ENCODE measurements at places on chromosomes 3 and 15.

GRCh38 chr3:62525281-62525680 lies 151.9 kb upstream of the FEZF2 start:
- no peak overlapping the region for H3K27ac ChIP-seq
- no peaks in the 10 kb centered on the region for H3K4me1 ChIP-seq
- no peaks in the 10 kb centered on the region for H3K27me3 ChIP-seq
- no peak for DNase-seq

DNA sequence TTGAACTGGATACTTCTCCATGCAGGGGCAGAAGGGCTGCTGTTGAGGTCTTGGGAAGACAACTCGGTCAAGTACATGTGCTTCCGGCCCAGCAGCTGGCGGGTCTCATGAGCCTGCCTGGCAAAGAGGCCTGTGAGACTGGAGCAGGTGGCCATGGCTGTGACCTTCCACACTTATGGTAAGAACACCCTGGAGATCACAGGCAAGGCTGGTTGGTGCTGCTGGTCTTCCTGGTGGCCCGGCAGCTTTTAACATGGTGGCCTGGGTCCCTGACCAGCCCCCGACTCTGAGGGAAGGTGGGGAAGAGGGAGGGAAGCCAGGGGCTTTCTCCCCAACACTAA lies 15.4 kb downstream of the CHRD start:
- H3K27ac ChIP-seq, result no peak overlapping the region
- no peaks in the 10 kb centered on the region for H3K36me3 ChIP-seq
- H3K4me3 ChIP-seq, result no peak overlapping the region
- DNase-seq, result no peak

DNA sequence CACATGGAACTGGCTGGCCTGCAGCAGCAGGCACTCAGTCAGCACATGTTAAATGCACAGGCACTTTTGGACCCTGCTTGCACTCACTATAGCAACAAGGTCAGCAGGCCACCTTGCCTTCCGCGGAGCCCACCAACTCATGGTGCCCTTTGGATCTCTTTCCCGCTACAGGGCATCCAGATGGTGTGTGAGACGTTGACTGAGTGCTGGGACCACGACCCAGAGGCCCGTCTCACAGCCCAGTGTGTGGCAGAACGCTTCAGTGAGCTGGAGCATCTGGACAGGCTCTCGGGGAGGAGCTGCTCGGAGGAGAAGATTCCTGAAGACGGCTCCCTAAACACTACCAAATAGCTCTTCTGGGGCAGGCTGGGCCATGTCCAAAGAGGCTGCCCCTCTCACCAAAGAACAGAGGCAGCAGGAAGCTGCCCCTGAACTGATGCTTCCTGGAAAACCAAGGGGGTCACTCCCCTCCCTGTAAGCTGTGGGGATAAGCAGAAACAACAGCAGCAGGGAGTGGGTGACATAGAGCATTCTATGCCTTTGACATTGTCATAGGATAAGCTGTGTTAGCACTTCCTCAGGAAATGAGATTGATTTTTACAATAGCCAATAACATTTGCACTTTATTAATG lies 85.0 kb downstream of the TGFBR2 start:
- no peak for DNase-seq
- no peaks in the 10 kb centered on the region for H3K27me3 ChIP-seq

DNA sequence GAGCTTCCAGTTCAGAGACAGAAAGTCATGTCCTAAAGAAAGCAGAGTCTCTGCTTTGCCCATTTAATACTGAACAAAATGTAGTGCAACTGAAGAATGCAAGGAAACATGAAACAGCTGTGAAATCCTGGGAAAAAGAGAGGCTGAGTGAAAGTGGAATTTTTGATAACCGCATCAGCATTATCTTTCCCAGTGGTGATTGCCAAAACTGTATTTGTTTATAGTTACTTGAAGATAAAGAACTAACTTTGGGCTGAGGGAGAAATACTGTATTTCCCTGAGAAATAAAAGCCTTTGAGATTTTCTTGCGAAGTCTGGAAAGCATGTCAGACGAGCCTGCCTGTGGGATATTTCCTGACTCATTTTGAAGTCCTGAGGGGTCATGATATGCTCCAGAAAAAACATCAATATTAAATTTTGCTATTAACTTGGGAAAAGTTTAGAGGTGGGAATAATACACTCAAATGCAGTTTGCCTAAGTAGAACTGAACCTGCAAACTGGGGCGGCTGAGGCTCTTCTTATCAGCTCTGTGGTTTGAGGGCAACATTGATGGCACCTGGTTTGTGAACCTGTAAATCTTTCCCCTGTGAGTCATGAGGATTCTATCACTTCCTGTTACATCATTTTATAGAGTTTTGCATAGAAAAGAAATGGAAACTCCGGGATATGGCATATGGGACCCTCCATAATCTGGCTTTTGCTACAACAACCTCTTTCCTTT lies 855.3 kb downstream of the MCTP2 start:
- H3K36me3 ChIP-seq, result no peaks in the 10 kb centered on the region
- H3K27me3 ChIP-seq, result no peaks in the 10 kb centered on the region

GRCh38 chr3:183074261-183074660 lies 25.0 kb downstream of the MCCC1 start:
- H3K36me3 ChIP-seq, result peaks cover 33% of the 10 kb centered on the region
- no peak overlapping the region for H3K4me3 ChIP-seq
- no peaks in the 10 kb centered on the region for H3K27me3 ChIP-seq

DNA sequence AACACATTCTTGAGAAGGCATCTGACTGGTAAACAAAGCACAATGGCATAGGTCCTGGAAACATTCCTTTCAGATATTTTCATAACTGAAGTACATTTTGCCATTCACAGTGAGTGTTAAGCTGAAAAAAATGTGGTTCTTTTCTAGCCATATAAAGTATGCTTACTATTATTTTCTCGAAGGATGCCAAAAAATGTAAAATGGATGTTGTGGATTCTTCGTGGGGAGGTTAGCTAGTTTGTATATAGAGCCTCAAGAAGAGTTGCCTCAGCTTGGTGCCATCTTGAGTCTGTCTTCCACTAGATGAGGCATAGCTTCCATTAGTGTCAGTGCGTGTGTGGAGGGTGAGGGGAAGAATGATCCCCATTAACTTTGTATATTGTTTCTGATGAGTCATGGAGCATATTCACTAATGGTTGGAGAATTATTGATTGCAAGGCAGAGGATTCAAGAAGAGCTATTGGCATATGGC lies 4.1 kb downstream of the MBNL1 start:
- H3K4me1 ChIP-seq, result peaks cover 13% of the 10 kb centered on the region
- H3K4me3 ChIP-seq, result peak overlapping the region; percentile 90
- peak overlapping the region; percentile 30 for H3K27ac ChIP-seq
- peaks cover 3% of the 10 kb centered on the region for H3K36me3 ChIP-seq
- DNase-seq, result no peak

- DNase-seq, result no peak
- H3K27me3 ChIP-seq, result peaks cover 4% of the 10 kb centered on the region
- no peaks in the 10 kb centered on the region for H3K36me3 ChIP-seq
- H3K27ac ChIP-seq, result no peak overlapping the region
- H3K4me1 ChIP-seq, result peaks cover 11% of the 10 kb centered on the region
Observed at GRCh38 chr3:194102436-194102835, 33.5 kb upstream of the HES1 start.

- H3K4me1 ChIP-seq, result no peaks in the 10 kb centered on the region
- no peaks in the 10 kb centered on the region for H3K36me3 ChIP-seq
- no peak for DNase-seq
- no peak overlapping the region for H3K27ac ChIP-seq
- no peaks in the 10 kb centered on the region for H3K27me3 ChIP-seq
- H3K4me3 ChIP-seq, result no peak overlapping the region
Observed at GRCh38 chr3:167559924-167560323, 86.1 kb upstream of the SERPINI2 start.

DNA sequence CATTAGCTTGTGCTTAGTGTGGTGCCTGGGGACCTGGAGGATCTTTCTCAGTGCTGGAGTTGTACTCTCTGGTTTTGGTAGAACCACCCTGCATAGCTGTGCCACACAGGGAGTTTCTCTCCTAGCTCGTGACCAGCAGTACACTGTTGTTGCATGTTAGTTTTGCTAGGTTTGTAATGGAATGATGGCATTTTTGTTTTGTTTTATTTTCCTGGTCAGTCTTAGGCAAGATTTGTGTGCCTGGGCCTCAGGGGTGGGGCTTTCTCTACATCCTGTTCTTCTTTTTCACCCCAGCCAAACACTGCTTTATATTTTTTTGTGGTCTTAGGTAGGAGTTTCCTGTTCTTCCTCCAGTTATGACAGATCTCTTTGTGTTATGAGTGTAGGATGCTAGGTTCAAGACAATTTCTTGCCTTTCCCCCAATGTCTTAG lies 534.5 kb upstream of the KCNMB2 start:
- peaks cover 14% of the 10 kb centered on the region for H3K4me1 ChIP-seq
- peak overlapping the region; percentile 61 for H3K27ac ChIP-seq

- no peak for DNase-seq
- H3K4me3 ChIP-seq, result no peak overlapping the region
- no peaks in the 10 kb centered on the region for H3K36me3 ChIP-seq
- H3K4me1 ChIP-seq, result peaks cover 28% of the 10 kb centered on the region
Observed at GRCh38 chr3:43010638-43011037, 31.5 kb downstream of the GASK1A start.

DNA sequence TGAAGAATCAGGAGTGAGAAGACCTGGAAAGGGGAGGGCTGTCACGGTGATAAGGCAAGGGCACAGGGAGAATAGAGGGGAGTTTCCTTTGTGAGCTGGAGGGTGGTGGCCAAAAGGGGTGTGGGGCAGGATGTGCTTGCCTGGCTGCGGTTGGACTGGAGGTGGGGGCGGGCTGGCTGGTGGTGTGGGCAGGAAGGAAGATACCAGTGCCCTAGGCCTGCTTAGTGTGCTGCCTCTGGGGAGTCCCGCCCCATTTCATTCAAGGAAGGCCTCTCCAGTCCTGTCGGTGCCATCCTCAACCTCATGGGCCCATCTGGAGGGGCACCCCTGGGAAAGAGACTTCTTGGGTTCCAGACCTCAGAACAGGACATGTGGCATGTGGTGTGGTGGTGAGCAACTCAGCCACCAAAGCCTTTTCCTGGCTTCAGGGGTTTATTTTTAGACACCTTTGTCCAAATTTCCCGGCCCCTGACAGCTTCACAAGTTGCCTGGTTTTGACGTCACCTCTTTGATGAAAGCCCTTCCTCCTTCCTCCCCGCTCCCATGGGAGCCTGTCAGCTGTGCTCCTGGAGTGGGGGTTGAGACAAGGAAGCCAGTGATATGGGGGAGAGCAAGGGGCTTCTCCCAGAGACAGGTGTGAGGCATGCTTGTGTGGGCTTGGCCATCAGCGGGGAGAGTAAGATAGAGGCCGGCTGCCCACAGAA lies 15.6 kb downstream of the TEX264 start:
- H3K36me3 ChIP-seq, result peaks cover 74% of the 10 kb centered on the region
- H3K4me1 ChIP-seq, result peaks cover 95% of the 10 kb centered on the region
- H3K4me3 ChIP-seq, result peak overlapping the region; percentile 28
- DNase-seq, result peak; percentile 94

GRCh38 chr3:64316971-64317370 lies 91.7 kb upstream of the PRICKLE2 start:
- H3K4me3 ChIP-seq, result no peak overlapping the region
- no peaks in the 10 kb centered on the region for H3K4me1 ChIP-seq
- DNase-seq, result no peak
- H3K36me3 ChIP-seq, result no peaks in the 10 kb centered on the region
- no peaks in the 10 kb centered on the region for H3K27me3 ChIP-seq

DNA sequence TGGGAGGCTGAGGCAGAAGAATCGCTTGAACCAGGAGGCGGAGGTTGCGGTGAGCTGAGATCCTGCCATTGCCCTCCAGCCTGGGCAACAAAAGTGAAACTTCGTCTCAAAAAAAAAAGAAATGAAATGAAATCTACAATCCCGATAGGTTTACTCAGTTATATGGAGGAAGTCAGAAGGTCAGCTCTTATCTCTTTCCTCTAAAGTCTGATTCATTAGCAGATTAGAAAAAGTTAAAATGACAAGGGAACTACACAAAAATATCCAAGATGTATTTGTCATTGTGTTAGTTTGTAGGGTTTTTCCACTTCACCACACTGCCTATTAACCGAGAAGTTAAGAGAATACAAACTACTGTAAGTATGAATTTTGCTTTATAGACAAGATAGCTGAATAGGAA lies 420.6 kb downstream of the SHQ1 start:
- H3K27ac ChIP-seq, result no peak overlapping the region
- no peak overlapping the region for H3K4me3 ChIP-seq
- H3K27me3 ChIP-seq, result no peaks in the 10 kb centered on the region
- H3K36me3 ChIP-seq, result no peaks in the 10 kb centered on the region

DNA sequence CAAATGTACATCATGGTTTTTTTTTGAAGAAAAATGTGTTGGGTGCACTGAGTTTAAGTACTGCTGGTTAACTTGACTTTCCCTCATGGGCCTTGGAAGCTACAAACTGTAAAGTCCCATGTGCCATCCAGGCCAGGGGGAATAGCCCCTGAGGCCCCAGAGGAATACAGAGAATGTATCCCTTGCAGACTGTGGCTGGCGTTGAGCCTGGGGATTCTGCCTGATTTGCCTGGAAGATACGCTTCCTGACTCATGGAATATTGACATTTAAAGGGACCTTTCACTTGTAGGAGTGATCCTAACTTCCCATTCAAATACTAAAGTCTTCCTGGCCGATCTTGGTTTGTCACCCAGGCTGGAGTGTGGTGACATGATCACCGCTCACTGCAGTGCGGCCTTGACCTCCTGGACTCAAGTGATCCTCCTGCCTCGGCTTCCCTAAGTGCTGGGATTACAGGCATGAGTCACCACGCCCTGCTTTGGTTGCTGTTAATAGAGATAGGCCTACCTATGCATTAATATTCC lies 42.0 kb downstream of the ADAMTSL3 start:
- DNase-seq, result no peak
- no peaks in the 10 kb centered on the region for H3K36me3 ChIP-seq
- no peak overlapping the region for H3K27ac ChIP-seq
- no peaks in the 10 kb centered on the region for H3K4me1 ChIP-seq

GRCh38 chr15:95996494-95996893 lies 334.0 kb upstream of the NR2F2 start:
- H3K27me3 ChIP-seq, result peaks cover 24% of the 10 kb centered on the region
- no peak overlapping the region for H3K27ac ChIP-seq
- no peaks in the 10 kb centered on the region for H3K36me3 ChIP-seq
- no peak overlapping the region for H3K4me3 ChIP-seq

- H3K4me1 ChIP-seq, result no peaks in the 10 kb centered on the region
- no peak overlapping the region for H3K27ac ChIP-seq
- no peak overlapping the region for H3K4me3 ChIP-seq
- no peaks in the 10 kb centered on the region for H3K36me3 ChIP-seq
Observed at GRCh38 chr3:54073386-54073785, 49.0 kb upstream of the CACNA2D3 start.

- DNase-seq, result no peak
- no peaks in the 10 kb centered on the region for H3K27me3 ChIP-seq
- H3K4me3 ChIP-seq, result no peak overlapping the region
- H3K4me1 ChIP-seq, result no peaks in the 10 kb centered on the region
Observed at GRCh38 chr15:82554849-82555248, 14.6 kb upstream of the RPS17 start.

DNA sequence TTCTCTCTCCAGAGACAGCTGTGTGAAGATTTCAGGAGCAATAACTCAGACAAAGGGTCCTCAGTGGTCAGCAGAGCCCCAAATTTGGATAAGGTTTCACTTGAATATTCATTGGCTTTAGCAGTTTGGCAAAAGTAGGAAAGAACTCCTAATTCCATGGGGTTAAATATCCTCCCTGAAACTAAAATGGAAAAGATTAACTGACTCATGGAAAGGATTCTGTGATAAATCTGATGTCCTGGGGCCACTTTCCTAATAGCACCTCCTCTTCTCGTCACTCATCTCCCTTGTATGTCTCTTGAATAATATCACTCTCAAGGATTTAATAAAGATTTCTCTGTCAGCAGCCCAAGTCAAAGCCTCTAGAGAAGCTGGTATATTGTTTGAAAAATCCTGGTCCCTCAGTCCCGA lies 33.3 kb upstream of the TBC1D23 start:
- no peaks in the 10 kb centered on the region for H3K36me3 ChIP-seq
- no peaks in the 10 kb centered on the region for H3K4me1 ChIP-seq
- DNase-seq, result no peak
- no peak overlapping the region for H3K27ac ChIP-seq
- H3K4me3 ChIP-seq, result no peak overlapping the region

Measured in CD4-positive, alpha-beta T cell (primary cell).